ENCODE measurements at places on chromosomes 12 and 14. TPM values are rescaled to one million over a fixed set of nuclear protein-coding genes. Genes with fewer than 3 reads are reported as not detected.

DNA sequence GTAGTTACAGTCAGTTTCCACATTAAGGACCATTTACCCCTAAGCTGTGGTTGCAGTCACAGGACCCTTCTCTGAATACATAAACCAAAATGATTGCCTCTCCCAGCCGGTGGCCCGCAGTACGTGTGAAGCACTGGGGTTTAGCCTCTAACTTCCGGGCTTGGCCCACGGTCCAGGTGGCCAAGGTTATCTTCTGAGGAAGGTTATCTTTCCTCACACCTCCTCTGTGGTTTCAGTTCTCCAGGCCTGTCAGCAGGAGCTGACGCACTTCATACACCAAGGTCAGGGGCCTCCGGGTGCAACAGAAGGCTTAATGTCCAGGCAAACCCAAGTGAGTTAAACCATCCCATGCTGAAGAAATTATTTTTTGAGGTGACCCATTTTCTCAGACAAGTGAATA, 291.0 kb upstream of the FKBP4 start:
- H3K4me3 ChIP-seq, result no peak overlapping the region
- H3K27me3 ChIP-seq, result peaks cover 10% of the 10 kb centered on the region
- no peak for DNase-seq
- no peak overlapping the region for H3K27ac ChIP-seq
- no peaks in the 10 kb centered on the region for H3K36me3 ChIP-seq
- no peaks in the 10 kb centered on the region for H3K4me1 ChIP-seq

NRIP2 gene
- total RNA-seq, result not detected

SSTR1 gene
- 0.04 TPM for total RNA-seq

GRCh38 chr12:52236386-52237050, 3.5 kb downstream of the KRT7 start:
- H3K4me1 ChIP-seq, result no peaks in the 10 kb centered on the region
- DNase-seq, result no peak
- no peak overlapping the region for H3K4me3 ChIP-seq
- no peak overlapping the region for H3K27ac ChIP-seq
- H3K36me3 ChIP-seq, result no peaks in the 10 kb centered on the region

CIROP gene
- not detected for total RNA-seq

DNA sequence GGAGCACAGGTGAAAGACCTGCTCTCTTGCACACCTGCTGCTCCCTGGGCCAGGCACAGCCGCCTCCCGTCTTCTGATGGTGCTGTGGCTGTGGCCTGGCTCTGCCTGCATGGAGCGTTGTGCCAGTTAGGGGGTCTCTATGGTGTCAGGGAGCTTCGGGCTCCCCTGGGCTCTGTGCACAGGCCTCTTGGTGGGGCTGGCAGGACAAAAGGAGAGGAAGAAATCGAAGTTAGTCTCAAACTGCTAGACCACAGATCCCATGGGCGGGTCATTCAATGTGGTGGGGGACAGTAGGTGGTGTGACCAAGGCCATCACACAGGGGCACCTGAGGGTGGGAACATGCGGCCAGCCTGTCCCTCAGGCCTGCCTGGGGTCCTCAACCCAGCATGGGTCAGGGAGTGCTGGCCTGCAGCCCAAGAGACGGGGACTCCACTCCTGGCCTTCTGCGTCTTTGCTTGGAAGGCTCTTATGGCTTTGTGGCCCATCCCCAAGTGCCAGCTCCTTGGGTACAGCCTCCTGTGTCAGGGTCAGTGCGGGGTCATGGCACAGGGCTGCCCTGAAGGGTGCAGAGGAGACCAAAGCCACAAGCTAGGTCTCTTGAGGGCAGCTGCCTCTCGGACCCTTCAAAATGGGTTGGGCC, 84.1 kb downstream of the KIF26A start:
- H3K4me3 ChIP-seq, result no peak overlapping the region
- no peak overlapping the region for H3K27ac ChIP-seq
- no peaks in the 10 kb centered on the region for H3K36me3 ChIP-seq
- peaks cover 10% of the 10 kb centered on the region for H3K4me1 ChIP-seq

GRCh38 chr12:132710043-132710404, 618 bp upstream of the PGAM5 start:
- H3K27ac ChIP-seq, result peak overlapping the region; percentile 67
- H3K27me3 ChIP-seq, result no peaks in the 10 kb centered on the region
- H3K4me1 ChIP-seq, result peaks cover 19% of the 10 kb centered on the region
- DNase-seq, result no peak
- peaks cover 4% of the 10 kb centered on the region for H3K36me3 ChIP-seq

- no peak overlapping the region for H3K4me3 ChIP-seq
- H3K4me1 ChIP-seq, result peaks cover 21% of the 10 kb centered on the region
- DNase-seq, result no peak
- H3K27ac ChIP-seq, result no peak overlapping the region
Measured at GRCh38 chr14:100532154-100532861, 54.9 kb downstream of the BEGAIN start.

ANKS1B gene
- total RNA-seq, result not detected

Measured in HepG2 (cell line).